ENCODE measurements at places on chromosomes 3 and 15. TPM values are rescaled to one million over a fixed set of nuclear protein-coding genes. Genes with fewer than 3 reads are reported as not detected.
A peak's percentile ranks its signal among the peaks of the same experiment; 100 is the strongest.

The CALML4 gene
- total RNA-seq, result 10.8 TPM

The B3GNT5 gene
- 21.7 TPM for total RNA-seq

The CDV3 gene
- total RNA-seq, result 162 TPM

DNA sequence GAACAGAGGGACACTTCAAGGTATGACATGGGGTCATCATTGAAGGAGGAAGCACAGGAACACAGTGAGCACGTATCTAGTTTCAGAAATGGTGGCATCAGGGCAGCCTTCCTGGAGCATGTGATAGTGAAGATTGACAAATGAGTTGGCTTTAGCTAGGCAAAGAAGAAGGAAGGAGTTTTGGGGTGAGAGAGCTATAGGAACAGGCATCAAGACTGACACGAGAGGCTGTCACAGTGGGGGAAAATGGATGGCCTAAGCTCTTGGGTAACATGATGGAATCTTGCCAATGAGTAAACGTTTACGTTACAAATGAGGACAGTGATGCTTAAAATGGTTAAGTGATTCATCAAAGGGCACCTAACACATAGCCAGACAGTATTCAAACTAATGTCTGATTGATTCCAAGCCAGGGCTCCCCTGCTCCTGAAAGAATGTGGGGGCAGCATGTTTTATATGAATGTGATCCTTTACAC lies 23.1 kb upstream of the GPR171 start:
- H3K27ac ChIP-seq, result no peak overlapping the region
- H3K4me3 ChIP-seq, result no peak overlapping the region
- no peak for DNase-seq

The OSBPL10 gene
- 26.6 TPM for total RNA-seq

The DNAJB11 gene
- 46.8 TPM for total RNA-seq

The C3orf22 gene
- total RNA-seq, result not detected

GRCh38 chr3:184003187-184003967 lies 14.3 kb downstream of the ABCC5 start:
- H3K4me1 ChIP-seq, result peaks cover 25% of the 10 kb centered on the region
- no peak for DNase-seq
- peak overlapping the region; percentile 14 for H3K27ac ChIP-seq
- peaks cover 3% of the 10 kb centered on the region for H3K36me3 ChIP-seq

GRCh38 chr3:56684029-56684428 lies 964 bp upstream of the TASOR start:
- H3K27ac ChIP-seq, result no peak overlapping the region
- no peaks in the 10 kb centered on the region for H3K27me3 ChIP-seq
- H3K36me3 ChIP-seq, result no peaks in the 10 kb centered on the region
- DNase-seq, result no peak

DNA sequence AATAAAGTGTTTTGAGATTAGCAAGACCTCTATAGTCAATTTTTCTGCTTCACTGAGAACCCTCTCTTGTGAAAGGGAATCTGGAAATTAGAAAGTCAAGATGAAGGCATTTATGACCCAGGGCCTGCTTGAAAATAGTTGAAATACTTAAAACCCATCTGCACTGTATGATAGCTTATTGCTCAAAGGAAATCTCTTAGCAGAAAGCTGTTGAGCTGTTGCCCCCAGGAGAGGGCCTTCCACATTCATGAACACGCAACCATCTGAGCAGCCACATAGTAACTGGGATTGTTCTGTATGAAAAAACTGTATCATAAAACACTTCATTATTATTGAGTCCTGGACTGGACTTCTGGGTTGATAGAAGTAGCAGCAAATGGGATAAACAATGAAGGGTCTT lies 106.4 kb upstream of the PTX3 start:
- no peaks in the 10 kb centered on the region for H3K36me3 ChIP-seq
- no peaks in the 10 kb centered on the region for H3K27me3 ChIP-seq
- no peak overlapping the region for H3K27ac ChIP-seq
- no peak for DNase-seq
- H3K4me3 ChIP-seq, result no peak overlapping the region

DNA sequence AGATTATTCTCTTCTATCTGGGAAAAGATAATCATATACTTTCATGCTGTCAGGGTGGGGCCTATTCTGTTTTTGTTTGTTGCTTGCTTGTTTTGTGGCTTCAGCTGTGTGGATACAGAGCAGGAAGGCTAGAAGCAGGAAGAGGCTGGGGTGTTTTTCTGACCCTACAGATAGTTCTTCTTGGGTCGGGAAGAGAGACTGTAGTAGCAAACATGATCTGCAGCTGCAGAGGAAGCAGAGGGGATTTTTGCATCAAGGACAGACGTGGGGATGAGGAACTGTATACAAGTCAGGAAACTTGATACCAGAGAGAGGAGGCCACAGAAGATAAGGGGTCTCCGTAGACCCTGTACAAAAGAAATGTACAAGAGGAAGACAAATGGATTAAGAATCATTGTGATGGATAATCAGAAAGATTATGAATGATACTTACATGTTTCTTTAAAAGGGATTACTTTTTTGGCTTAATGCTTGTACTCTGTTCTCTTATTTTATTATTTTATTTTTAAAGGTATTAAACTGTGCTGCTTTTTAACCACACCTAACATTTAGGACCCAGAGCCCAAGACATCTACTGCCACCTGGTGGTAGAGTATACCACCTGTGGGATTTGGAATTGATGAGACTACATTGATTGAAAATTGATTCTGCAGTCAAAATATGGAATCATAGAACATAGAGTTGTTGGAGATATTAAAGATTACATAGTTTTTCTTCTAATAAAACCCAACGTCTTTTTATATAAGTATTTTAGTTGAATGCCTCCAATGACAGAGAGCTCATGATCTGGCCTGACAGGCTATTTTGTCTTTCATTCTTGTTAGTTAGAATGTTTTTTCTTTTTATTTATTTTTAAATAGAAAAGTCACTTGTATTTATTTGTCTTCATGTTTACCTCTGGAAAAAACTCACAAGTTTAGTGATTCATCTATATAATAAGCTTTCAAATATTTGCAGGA lies 87.3 kb upstream of the ROPN1 start:
- H3K4me1 ChIP-seq, result no peaks in the 10 kb centered on the region
- no peak for DNase-seq
- no peak overlapping the region for H3K4me3 ChIP-seq
- H3K27me3 ChIP-seq, result no peaks in the 10 kb centered on the region

The HCLS1 gene
- total RNA-seq, result 37.4 TPM

The CEP19 gene
- 3.1 TPM for total RNA-seq

DNA sequence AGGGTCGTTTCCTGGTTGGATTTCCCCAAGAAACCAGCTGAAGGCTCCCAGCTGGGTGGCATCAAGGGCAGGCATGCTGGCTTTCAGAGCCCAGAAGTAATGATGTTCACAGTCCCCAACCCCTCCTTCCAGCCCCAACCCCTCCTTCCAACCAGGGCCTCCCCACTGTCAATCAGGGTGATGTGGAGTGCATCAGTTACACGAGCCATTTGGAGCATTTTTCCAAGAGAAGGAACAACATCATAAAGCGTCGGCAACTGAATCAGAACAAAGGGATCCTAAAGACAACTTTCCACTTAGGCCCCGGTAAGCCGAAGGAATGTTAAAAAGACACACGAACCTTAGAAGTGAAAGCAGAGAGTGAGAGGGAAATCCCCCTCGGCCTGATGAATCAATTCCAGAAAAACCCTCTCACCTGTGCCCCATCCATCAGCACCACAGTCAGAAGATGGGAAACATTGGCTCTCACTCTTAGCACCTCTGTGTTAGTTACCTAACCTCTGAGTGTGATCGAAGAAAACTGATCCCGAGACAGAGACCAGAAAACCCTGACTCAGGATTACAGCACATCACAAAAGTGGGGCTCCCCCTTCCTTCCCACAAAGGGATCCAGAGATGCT lies 101.2 kb upstream of the WNT5A start:
- no peaks in the 10 kb centered on the region for H3K4me1 ChIP-seq
- no peaks in the 10 kb centered on the region for H3K36me3 ChIP-seq
- no peaks in the 10 kb centered on the region for H3K27me3 ChIP-seq

The ATP13A3 gene
- 121 TPM for total RNA-seq

The RPL32 gene
- total RNA-seq, result 1,223 TPM

DNA sequence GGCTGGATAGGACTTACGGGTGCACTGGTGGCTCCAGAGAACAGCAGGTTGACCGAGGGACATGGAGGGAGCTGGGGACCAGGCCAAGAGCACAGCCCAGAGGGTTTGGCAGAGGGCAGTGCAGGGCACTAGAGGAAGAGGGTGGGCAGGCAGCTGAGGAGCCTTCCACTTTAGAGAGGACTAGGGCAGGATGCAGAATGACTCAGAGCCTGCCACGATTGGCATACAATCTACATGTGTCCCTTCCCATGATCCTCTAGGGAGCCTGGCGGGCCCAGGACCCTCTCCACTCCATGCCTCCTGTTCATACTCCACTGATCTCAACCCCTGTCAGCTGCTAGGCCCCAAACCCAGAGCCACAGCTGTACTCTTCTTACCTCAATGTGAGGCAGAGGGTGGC lies 14.4 kb upstream of the APEH start:
- H3K27me3 ChIP-seq, result no peaks in the 10 kb centered on the region
- no peaks in the 10 kb centered on the region for H3K4me1 ChIP-seq
- no peak overlapping the region for H3K4me3 ChIP-seq
- H3K36me3 ChIP-seq, result no peaks in the 10 kb centered on the region

DNA sequence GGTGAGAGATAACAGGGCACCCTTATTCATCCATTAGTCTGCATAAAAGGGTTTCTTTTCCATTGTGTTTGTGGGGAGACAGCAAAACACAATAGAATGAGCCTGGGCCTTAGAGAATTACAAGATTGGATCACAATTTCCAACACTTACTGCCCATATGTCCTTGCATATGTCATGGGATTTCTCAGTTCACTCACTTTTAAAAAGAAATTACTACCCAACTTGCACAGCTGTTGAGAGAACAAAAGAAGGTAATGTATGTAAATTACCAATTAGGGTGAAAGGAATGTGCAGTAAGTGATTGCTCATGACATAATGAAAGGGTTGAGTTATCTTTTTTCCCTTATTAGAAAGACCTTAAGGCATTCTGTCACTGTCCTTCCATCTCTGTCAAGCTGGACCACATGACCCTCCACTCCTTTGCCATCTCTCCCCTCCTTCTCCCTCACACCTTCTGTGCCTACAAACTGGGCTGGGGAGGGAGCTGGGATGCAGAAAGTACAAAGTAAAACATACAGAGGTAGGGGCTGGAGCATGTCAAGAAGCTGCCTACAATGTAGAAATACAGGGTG lies 244.2 kb downstream of the ZMAT3 start:
- no peaks in the 10 kb centered on the region for H3K27me3 ChIP-seq
- H3K4me3 ChIP-seq, result no peak overlapping the region
- no peaks in the 10 kb centered on the region for H3K4me1 ChIP-seq
- DNase-seq, result no peak
- no peaks in the 10 kb centered on the region for H3K36me3 ChIP-seq

The FBXW12 gene
- total RNA-seq, result not detected

- no peaks in the 10 kb centered on the region for H3K4me1 ChIP-seq
These were observed 261.8 kb upstream of the CBLB start for GRCh38 chr3:106130384-106131198.

DNA sequence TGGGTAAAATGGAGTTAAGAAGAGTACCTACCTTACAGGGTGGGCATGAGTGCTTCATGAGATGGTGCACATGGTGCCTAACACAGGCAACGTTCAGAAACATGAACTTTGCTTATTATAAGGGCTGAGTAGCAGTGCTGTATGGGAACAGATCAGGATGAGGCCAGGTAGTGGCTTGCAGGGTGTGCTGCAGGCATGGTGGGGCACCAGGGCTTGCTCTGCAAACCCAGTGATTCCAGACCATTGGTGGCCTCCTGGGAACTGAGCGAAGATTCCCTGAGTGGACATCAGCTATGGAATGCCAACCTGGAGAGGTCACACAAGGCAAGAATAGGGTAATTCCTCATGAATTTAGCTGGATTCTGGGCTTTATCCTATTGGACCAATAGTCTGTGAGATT lies 15.8 kb downstream of the TMEM43 start:
- H3K27me3 ChIP-seq, result no peaks in the 10 kb centered on the region
- no peak overlapping the region for H3K27ac ChIP-seq
- H3K36me3 ChIP-seq, result peaks cover 76% of the 10 kb centered on the region
- H3K4me3 ChIP-seq, result no peak overlapping the region
- no peak for DNase-seq
- H3K4me1 ChIP-seq, result peaks cover 32% of the 10 kb centered on the region

GRCh38 chr3:175179055-175179454 lies 319.9 kb downstream of the NAALADL2 start:
- no peak overlapping the region for H3K4me3 ChIP-seq
- H3K27ac ChIP-seq, result no peak overlapping the region
- no peak for DNase-seq
- no peaks in the 10 kb centered on the region for H3K4me1 ChIP-seq
- H3K36me3 ChIP-seq, result no peaks in the 10 kb centered on the region

DNA sequence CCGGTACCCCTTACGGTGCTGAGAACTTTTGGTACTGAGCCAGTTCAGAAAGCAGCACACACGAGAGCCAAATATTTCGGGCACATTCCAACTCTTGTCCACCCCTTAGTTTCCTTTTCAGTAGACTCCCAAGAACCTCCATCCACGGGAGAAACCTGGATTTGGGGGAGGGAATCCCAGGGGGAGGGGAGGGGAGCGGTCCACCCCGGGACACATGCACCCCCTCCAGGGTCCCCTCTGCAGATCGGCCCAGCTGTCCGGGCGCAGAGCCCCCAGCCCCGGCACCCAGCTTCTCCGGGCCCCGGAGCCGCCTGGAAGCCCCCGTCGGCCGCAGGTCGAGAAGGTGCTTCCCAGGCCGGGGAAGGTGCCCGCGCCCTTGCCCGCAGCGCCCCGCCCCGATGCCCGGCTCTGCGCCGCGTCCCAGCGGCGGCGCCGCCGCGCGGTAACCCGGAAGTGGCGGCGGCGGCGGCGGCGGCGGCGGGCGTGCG lies 455 bp upstream of the ABHD17C start:
- H3K27ac ChIP-seq, result peak overlapping the region; percentile 41
- peaks cover 51% of the 10 kb centered on the region for H3K4me1 ChIP-seq
- peak overlapping the region; percentile 76 for H3K4me3 ChIP-seq
- no peaks in the 10 kb centered on the region for H3K36me3 ChIP-seq
- no peak for DNase-seq
- no peaks in the 10 kb centered on the region for H3K27me3 ChIP-seq

The TGM5 gene
- total RNA-seq, result not detected

- H3K4me1 ChIP-seq, result no peaks in the 10 kb centered on the region
- no peaks in the 10 kb centered on the region for H3K36me3 ChIP-seq
- DNase-seq, result no peak
- H3K4me3 ChIP-seq, result no peak overlapping the region
These were observed 32.8 kb downstream of the CDIN1 start for GRCh38 chr15:36612063-36612788.

GRCh38 chr3:194045919-194046318 lies 90.0 kb upstream of the HES1 start:
- H3K27ac ChIP-seq, result no peak overlapping the region
- H3K4me1 ChIP-seq, result peaks cover 18% of the 10 kb centered on the region
- H3K27me3 ChIP-seq, result no peaks in the 10 kb centered on the region
- DNase-seq, result no peak
- H3K4me3 ChIP-seq, result no peak overlapping the region

GRCh38 chr3:5276934-5277333 lies 89.4 kb downstream of the EDEM1 start:
- no peaks in the 10 kb centered on the region for H3K36me3 ChIP-seq
- H3K27ac ChIP-seq, result no peak overlapping the region
- H3K4me1 ChIP-seq, result no peaks in the 10 kb centered on the region
- H3K27me3 ChIP-seq, result no peaks in the 10 kb centered on the region

Data from left lung (tissue), 14 donors.